ENCODE measurements at places on chromosomes 2 and 18. TPM values are rescaled to one million over a fixed set of nuclear protein-coding genes. Genes with fewer than 3 reads are reported as not detected.

The UBR3 gene
- total RNA-seq: 23.2 TPM

The SLC38A11 gene
- not detected for total RNA-seq

The RTP5 gene
- total RNA-seq: not detected

The PRKAG3 gene
- not detected for total RNA-seq

The ATP6V1C2 gene
- total RNA-seq: not detected

The IL36RN gene
- total RNA-seq: not detected

The COPS7B gene
- total RNA-seq: 47.3 TPM

The PID1 gene
- total RNA-seq: not detected

The NDUFB3 gene
- 141 TPM for total RNA-seq

The SPATA3 gene
- total RNA-seq: 1.2 TPM

The GALNT3 gene
- total RNA-seq: 11.3 TPM

DNA sequence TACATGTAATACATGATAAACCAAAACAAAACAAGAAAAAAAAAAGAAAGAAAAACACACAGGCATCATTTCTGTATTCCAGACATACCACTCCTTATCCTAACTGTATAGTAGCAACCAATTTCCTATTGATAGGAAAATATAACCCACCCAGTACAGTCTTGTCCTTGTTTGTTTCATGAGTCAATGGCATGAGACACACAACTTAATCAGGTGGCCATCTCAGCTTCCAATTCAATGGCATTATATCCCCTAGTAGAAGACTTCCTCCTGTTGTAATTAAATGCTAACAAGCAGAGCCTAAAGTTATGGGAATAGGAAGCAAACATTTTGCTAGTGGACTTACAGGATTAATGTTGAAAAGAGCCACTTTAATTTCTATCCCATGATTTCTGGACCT is 121.0 kb upstream of the NOL4 start:
- H3K27ac ChIP-seq: no peak overlapping the region
- no peak overlapping the region for H3K4me3 ChIP-seq
- H3K4me1 ChIP-seq: no peaks in the 10 kb centered on the region
- no peak for DNase-seq
- no peaks in the 10 kb centered on the region for H3K27me3 ChIP-seq

- H3K27me3 ChIP-seq: peaks cover 15% of the 10 kb centered on the region
- no peak overlapping the region for H3K27ac ChIP-seq
- no peak overlapping the region for H3K4me3 ChIP-seq
- H3K36me3 ChIP-seq: peaks cover 2% of the 10 kb centered on the region
Measured at GRCh38 chr2:86234563-86235131, 35.4 kb downstream of the MRPL35 start.

DNA sequence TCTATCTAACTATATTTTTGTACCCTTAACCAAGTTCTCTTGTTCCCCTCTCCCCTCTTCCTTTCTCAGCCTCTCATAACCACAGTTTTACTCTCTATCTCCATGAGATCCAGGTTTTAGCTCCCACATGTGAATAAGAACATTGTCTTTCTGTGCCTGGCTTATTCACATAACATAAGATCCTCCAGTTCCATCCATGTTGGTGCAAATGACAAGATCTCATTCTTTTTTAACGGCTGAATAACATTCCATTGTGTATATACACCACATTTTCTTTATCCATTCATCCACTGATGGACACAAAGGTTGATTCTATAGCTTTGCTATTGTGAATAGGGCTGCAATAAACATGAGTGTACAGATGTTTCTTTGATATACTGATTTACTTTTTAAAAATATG is 83.9 kb upstream of the TMEM178A start:
- no peaks in the 10 kb centered on the region for H3K36me3 ChIP-seq
- no peaks in the 10 kb centered on the region for H3K4me1 ChIP-seq
- H3K27me3 ChIP-seq: peaks cover 3% of the 10 kb centered on the region
- H3K4me3 ChIP-seq: no peak overlapping the region

- no peak overlapping the region for H3K4me3 ChIP-seq
- H3K27ac ChIP-seq: no peak overlapping the region
- H3K36me3 ChIP-seq: peaks cover 37% of the 10 kb centered on the region
- no peaks in the 10 kb centered on the region for H3K27me3 ChIP-seq
- no peak for DNase-seq
Measured at GRCh38 chr2:17683981-17684380, 69.6 kb downstream of the SMC6 start.

DNA sequence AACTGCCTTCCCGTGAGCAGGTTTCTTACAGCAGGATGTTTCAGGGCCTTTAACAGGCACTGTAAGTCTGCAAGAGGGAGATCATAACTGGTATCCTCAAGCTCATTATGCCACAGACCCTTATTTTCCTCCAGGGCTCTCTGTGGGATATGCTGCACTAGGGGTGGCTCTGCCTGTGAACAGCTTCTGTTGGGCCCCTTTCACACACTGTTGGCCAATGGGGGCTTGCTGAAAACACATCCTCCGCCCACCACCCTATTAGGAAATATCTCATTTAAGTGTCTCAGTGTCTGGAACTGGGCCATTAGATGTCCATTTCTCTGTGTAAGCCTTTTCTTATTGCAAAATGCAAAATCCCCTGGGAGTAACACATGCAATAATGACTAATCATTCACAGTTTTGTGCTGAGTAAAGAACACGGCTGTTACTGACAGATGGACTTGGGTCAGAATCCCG is 414.3 kb upstream of the HS6ST1 start:
- peaks cover 12% of the 10 kb centered on the region for H3K4me1 ChIP-seq
- H3K4me3 ChIP-seq: no peak overlapping the region
- DNase-seq: no peak
- H3K36me3 ChIP-seq: no peaks in the 10 kb centered on the region
- H3K27ac ChIP-seq: no peak overlapping the region
- H3K27me3 ChIP-seq: peaks cover 35% of the 10 kb centered on the region

DNA sequence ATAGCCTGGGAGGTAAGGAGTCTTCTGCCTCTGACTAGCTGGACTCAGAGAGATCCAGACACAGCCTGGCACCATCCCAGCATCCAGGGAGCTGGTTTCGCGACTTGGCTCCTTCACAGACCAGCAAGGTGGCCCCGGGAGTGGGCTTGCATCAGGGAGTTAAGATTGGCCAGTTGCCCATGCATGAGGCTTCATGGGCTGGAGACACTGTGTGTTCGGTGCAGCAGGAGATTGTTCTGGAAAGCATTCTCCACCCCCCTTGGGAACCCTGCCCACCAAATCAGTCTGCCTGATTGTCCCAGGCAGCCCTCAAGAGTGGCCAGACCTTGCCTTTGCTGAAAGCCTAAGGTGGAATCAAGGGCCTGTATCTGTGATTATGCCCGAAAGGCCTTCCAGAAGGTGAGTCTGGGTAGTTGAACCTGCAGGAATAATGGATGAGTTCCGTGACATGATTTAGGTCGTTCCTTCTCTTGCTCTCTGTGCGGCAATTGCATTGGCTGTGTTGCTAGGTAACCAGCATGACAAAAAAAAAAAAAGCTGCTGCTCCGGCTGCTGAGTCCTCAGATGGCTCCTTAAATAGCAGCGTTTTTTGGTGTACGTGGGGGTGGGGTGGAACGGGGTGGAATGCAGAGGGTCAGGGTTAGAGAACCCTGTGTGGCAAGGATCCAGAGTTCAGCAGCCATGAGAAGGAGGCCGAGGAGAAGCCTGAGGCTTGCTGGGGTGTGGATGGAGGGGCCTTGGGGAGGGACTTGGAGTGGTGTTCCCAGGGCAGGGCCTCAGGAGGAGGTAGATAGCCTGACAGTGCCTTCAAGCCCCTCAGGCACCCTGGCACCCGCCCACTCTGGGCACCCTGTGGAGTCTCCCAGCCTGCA is 93.0 kb upstream of the MCFD2 start:
- peaks cover 2% of the 10 kb centered on the region for H3K4me1 ChIP-seq
- no peak overlapping the region for H3K27ac ChIP-seq
- peaks cover 8% of the 10 kb centered on the region for H3K36me3 ChIP-seq
- no peak overlapping the region for H3K4me3 ChIP-seq
- H3K27me3 ChIP-seq: no peaks in the 10 kb centered on the region

DNA sequence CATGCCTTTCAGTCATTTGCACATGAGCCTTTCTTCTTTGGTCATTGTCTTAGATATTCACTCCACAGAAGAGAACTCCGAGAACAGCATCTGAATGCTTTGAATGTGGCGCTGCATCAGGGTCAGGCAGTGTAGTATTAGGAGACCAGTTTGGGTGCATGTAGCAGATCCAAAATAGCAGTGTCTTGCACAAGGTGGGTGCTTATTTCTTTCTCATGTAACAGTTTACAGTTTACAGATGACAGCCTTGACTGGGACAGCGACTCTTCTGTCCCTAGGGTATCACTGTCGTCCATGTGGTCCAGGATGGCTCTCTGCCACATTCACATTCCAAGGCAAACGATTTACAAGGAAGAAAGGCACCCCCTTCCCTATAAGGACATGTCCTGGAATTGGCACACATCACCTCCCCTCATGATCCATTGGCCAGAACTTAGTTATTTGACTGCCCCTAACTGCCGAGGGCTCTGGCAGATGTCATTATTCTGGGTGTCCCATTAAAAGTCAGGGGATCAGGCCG is 101.0 kb downstream of the STPG4 start:
- H3K4me1 ChIP-seq: peaks cover 11% of the 10 kb centered on the region
- no peaks in the 10 kb centered on the region for H3K27me3 ChIP-seq
- no peak overlapping the region for H3K27ac ChIP-seq
- no peak overlapping the region for H3K4me3 ChIP-seq
- H3K36me3 ChIP-seq: peaks cover 6% of the 10 kb centered on the region
- no peak for DNase-seq

- H3K36me3 ChIP-seq: no peaks in the 10 kb centered on the region
- no peak overlapping the region for H3K4me3 ChIP-seq
- H3K27me3 ChIP-seq: no peaks in the 10 kb centered on the region
- no peak overlapping the region for H3K27ac ChIP-seq
- no peak for DNase-seq
Measured at GRCh38 chr18:6021306-6022073, 126.2 kb upstream of the TMEM200C start.

DNA sequence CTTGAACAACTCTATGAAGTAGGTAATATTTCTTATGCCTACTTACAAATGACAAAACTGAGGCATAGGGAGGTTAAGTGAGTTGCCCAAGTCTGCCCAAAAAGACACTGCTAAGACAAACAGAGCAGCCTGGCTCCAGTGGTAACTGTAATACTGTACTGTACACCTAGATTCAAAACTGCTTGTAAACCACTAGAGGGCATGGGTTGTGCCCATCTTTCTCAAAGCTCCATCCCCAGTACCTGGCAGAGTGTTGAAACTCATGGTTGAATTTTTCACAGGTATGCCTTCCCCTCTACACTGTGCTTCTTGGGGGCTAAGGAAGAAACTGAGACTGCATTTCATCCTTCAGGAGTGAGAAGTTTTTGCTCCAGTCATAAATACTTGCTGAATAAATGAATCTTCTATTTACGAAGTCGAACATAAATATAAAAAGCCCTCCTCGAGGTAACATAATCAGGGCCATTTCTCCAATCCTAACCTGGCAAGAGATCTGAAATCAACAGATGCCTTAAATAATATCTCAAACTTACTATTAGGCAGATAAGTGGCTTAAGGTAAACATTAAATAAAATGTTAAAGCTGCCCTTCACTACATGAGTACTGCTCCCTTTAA is 2.0 kb downstream of the PPP4R1 start:
- peaks cover 14% of the 10 kb centered on the region for H3K36me3 ChIP-seq
- DNase-seq: peak; percentile 43
- H3K27ac ChIP-seq: peak overlapping the region; percentile 12

GRCh38 chr18:38759457-38759856 is 1193.9 kb upstream of the CELF4 start:
- H3K4me3 ChIP-seq: no peak overlapping the region
- no peaks in the 10 kb centered on the region for H3K4me1 ChIP-seq
- no peak for DNase-seq

DNA sequence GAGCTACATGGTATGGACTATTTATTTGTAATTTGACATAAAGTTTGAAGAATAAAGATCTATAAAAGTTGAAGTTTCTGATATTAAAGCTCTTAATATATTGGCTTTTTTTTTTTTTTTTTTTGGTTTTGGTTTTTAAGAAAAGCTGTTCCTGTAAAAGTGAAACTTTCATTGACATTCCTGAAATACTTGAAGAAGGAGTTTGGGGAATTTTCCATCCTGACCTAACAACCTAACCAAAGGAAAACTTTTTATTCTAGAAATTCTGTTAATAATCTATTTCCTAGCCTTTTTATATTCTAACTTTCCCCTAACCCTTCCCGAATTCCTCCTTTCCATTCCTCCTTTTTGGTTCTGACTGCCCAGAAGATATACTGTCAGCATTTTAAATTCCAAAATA is 83.7 kb downstream of the ACSL3 start:
- H3K27ac ChIP-seq: no peak overlapping the region
- no peak for DNase-seq
- peaks cover 8% of the 10 kb centered on the region for H3K27me3 ChIP-seq
- H3K4me1 ChIP-seq: peaks cover 5% of the 10 kb centered on the region
- peaks cover 3% of the 10 kb centered on the region for H3K36me3 ChIP-seq
- no peak overlapping the region for H3K4me3 ChIP-seq

- no peak overlapping the region for H3K4me3 ChIP-seq
- H3K4me1 ChIP-seq: peaks cover 3% of the 10 kb centered on the region
- H3K36me3 ChIP-seq: no peaks in the 10 kb centered on the region
- H3K27me3 ChIP-seq: peaks cover 18% of the 10 kb centered on the region
Measured at GRCh38 chr2:68352651-68353391, 12.3 kb upstream of the PLEK start.

DNA sequence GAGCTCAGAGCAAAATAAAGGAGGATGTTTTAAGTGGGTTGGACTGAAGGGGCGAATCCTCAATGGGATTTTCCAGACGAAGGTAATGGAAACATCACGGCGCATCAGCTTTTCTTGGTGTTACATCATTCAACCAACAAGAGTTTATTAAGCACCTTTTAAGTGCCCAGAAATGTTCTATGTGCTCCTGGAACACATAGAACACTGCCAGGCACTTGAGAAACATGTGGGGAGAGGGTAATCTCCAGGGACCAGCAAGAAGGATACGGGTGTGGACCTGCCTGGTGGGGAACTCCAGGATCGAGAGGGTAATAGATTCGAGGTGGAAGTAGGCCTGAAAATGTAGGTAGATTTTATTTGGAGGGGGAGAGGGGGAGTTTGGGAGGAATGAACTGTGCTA is 168.6 kb downstream of the PRKCE start:
- H3K27me3 ChIP-seq: no peaks in the 10 kb centered on the region
- no peaks in the 10 kb centered on the region for H3K36me3 ChIP-seq
- no peak overlapping the region for H3K4me3 ChIP-seq

- no peaks in the 10 kb centered on the region for H3K36me3 ChIP-seq
- H3K4me3 ChIP-seq: no peak overlapping the region
- H3K27ac ChIP-seq: no peak overlapping the region
- peaks cover 20% of the 10 kb centered on the region for H3K4me1 ChIP-seq
Measured at GRCh38 chr2:97997784-97998392, 2.1 kb upstream of the TMEM131 start.

DNA sequence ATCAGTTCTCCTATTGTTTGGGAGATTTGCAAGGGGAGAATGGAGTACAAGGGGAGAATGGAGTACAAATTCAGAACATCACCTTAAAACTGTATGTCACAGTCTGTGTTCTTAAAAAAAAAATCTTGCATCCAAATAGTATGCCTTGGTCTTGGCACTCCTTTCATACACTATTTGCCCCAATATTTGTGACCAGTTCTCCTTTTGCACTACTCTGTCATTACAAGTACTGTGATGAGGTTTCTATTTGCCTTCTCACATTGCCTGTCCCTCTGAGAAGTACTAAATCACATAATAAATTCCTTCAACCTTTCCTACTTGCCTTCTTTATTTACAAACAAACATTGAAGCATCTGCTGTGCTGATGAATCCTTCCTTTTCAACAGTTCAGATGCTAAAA is 36.0 kb upstream of the NCK2 start:
- DNase-seq: no peak
- H3K36me3 ChIP-seq: no peaks in the 10 kb centered on the region
- H3K4me3 ChIP-seq: no peak overlapping the region
- H3K4me1 ChIP-seq: peaks cover 1% of the 10 kb centered on the region
- H3K27me3 ChIP-seq: peaks cover 3% of the 10 kb centered on the region
